ENCODE measurements at places on chromosomes 12 and 14.
A peak's percentile ranks its signal among the peaks of the same experiment; 100 is the strongest.

DNA sequence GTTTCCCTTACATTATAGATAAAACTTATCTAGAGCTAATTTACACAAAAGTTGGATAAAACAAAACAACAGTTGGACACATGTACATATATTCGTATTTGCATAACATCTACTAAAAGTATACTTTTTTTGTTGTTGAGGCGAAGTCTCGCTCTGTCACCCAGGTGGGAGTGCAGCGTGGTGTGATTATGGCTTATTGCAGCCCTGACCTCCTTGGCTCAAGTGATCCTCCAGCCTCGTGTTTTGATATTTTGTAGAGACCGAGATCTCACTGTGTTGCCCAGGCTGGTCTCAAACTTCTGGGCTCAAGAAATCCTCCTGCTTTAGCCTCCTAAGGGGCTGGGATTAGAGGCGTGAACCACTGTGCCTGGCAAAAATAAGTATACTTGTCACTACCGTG lies 9.4 kb downstream of the SYNE2 start:
- DNase-seq, result no peak

- no peak for DNase-seq
Measured at GRCh38 chr12:14238221-14238792, 127.2 kb upstream of the ATF7IP start.

DNA sequence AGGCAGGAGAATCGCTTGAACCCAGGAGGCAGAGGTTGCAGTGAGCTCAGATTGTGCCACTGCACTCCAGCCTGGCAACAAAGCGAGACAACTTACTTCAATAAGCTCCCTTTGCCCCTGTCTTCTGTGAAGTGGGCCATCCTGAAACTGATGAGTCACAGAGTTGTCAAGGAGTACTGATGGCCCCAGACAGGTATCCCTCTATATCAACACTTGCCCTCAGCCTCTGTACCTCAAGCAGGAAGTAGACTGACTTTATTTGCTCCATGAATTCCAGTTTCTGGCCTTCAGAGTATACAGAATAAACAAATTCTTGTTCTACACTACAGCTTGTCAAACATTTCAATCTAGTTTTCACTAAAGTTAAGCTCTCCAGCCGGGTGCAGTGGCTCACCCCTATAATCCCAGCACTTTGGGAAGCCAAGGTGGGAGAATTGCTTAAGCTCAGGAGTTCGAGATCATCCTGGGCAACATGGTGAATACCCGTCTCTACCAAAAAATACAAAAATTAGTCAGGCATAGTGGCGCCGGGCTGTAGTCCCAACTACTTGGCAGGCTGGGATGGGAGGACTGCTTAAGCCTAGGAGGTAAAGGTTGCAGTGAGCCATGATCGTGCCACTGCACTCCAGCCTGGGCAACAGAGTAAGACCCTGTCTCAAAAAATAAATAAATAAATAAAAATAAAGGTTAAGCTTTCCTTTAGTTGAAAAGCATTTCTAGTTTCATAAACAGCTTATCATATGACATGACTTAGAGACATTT lies 16.4 kb upstream of the LRP10 start:
- no peak for DNase-seq

GRCh38 chr14:55929136-55929535 lies 189.1 kb upstream of the PELI2 start:
- DNase-seq, result peak; percentile 13

- no peak for DNase-seq
Measured at GRCh38 chr14:65250162-65250495, 147.8 kb upstream of the MAX start.

DNA sequence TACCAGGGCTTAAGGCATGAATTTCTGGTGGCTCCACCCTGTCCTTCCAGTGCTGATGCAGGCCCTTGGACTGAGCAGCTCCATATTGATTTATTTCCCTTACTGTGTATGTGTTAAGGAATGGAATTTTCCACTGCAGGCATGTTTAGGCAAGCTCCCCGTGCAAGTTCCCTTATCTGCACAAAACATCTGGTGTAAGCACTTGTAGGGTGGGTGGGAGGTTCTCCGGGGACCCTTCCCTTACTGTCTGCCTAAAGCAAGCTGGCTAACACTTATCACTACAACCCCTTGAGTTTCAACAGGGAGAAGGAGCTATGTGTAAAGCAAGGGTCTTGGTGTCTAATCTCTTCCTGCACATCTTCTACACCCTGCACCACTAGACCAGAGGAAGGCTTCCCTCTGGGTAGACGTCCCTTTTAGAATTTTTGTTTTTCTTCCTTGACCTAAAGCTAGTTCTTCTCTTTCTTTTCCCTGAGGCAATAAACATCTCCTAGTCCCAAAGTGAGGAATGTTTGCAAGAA lies 22.0 kb upstream of the DRAM1 start:
- DNase-seq, result no peak

Measured in HEK293T (cell line).